ENCODE measurements at places on chromosomes 7 and 10.

- no peak for DNase-seq
Measured at GRCh38 chr7:130938661-130939060, 204.7 kb upstream of the KLF14 start.

DNA sequence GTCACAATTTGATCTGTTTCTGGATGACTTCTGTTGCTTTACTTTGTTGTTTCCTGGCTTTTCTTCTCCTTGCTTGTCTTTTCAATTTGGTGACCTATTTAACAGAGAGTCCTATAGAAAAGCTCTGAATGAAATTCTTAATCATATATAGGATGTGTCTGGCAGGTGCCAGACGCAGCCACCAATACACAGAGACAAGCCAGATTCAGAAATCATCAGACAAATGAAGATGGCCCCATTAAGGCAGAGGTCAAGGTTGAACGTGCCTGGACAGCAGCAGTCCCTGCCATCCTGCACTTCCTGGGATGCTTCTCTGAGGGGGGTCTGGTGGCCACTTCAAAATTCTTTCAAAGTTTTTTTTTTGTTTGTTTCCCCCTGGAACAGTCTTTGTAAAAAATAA lies 846.7 kb upstream of the COBL start:
- no peak for DNase-seq

GRCh38 chr7:92809760-92810573 lies 26.4 kb downstream of the CDK6 start:
- DNase-seq, result peak; percentile 75

GRCh38 chr10:110789604-110790433 lies 81.9 kb upstream of the PDCD4 start:
- no peak for DNase-seq

GRCh38 chr7:128155100-128155740 lies 85.9 kb upstream of the LEP start:
- no peak for DNase-seq

GRCh38 chr10:62092301-62093030 lies 176.2 kb downstream of the RTKN2 start:
- no peak for DNase-seq

DNA sequence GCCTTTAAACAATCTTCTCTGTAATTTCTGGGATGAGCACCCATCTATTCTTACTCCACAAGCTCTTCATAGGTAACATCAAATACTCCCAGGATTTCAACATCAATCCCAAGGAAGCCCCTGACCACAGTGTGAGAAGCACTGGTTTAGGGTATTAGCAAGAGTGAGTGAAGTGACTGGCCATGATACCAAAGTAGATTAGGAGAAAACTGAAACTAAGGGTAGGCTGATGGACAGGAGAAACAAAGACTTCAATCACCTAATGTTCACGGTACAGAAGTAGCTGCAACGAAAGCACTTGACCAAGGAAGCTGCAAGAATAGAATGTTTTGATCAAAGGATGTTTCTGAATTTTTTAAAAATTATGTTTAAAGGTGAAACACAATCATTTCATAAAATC lies 49.8 kb downstream of the LMBR1 start:
- no peak for DNase-seq

- no peak for DNase-seq
Measured at GRCh38 chr7:45689797-45690761, 115.9 kb downstream of the ADCY1 start.

DNA sequence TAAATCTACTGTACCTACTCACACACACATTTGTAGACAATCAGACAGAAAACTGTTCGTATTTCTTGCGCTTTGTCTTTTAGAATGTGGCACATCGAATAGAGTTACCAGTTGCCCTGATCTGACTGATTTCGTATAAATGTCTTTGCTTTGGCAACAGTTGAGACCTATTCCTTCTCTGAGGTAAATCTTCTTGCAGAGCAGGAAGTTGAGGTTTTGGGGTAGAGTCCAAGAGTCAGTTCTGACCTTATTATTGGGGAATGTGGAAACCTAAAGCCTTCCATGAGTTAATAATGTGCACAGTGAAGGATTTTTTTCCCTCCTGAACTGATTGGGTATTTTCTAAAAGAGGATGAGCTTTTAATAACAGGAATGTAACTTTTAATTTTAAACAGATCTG lies 135.3 kb downstream of the KIAA1217 start:
- DNase-seq, result no peak

- DNase-seq, result no peak
Measured at GRCh38 chr7:55180963-55181542, 162.2 kb downstream of the EGFR start.

DNA sequence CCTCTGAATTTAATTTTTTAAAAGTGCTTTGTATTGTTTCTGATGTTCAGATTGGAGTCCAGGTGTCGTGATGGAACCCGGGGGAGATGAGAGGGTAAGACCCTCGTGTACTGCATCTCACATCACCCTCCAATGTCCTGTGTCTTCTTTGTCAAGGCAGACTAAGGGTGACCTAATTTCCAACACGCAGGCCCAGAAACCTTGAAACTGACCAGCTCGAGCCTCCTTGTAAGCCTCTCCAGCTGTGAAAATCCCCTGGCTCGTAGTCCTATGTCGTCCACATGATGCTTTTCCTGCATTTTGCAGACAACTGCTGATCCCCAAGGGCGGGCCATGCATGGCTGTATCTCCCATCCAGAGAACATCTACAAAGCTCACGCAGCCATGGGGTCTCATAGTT lies 220.2 kb downstream of the ARHGAP12 start:
- DNase-seq, result no peak

DNA sequence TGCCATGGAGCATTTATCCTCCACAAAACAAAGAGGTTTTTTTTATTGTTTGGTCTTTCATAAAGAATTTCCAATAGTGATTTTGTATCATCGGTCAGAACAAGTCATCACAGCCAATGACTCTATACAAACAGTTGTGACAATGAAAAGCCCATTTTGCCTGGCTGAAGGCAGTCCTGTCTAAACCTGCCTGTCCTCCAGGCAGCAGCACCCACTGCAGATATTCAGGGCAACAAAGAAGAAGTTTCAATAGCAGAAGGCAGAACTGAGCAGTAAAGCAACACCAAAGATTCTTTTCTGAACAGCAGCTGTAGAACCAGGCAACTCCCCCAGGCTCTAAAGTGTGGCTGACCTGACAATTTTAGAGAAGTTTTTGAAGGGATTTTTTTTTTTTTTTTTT lies 169.4 kb downstream of the FGFR2 start:
- no peak for DNase-seq

DNA sequence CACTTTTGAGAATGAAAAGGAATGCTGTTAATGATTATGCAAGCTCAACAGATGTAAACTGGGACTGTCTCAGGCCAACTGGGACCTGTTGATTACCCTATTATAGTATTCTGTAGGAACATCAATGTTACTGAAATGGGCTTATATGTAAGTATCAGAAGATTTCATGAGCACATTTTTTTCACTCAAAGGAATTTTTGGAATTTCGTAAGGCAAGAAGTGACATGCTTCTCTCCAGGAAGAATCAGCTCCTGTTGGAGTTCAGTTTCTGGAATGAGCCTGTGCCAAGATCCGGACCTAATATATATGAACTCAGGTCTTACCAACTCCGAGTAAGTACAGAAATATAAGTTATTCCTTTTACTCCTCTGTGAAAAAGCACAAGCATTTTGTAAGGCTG lies 19.2 kb downstream of the NIPSNAP2 start:
- DNase-seq, result no peak

- no peak for DNase-seq
Measured at GRCh38 chr10:63462442-63462841, 3.3 kb downstream of the JMJD1C start.

- DNase-seq, result no peak
Measured at GRCh38 chr10:21298701-21299100, 226.8 kb downstream of the SKIDA1 start.

- DNase-seq, result no peak
Measured at GRCh38 chr10:11437391-11438142, 173.9 kb downstream of the USP6NL start.

DNA sequence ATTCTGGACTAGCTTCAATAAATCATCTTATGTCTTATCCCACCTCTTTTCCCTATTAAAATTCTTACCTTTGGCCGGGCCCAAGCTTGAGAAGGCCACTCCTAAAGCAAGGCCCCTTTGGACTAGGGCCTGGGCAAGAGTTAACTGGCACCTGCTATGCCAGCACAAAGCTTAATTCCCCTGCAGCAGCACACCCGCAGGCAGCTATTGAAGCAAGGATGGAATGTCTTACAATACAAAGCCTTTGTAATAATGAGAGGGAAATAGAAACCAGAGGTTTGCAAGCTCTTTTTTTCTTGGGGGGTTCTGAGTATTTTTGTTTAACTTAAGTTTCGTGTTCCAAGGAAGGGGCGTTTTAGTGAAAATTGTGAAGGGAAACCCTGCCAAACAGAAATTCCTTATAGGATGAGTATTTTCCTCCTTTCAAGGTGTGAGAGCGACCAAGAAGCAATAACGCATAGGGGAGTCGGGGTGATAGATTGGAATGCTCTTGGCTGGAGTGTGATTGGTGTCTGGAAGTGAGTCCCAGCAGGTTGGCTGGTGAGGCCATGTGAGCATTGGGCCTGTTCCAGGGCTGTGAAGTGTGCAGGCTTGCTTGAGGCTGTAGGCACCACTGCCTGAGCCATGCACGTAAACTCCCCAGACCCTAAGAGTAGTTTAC lies 148.5 kb downstream of the KIAA1217 start:
- DNase-seq, result no peak

DNA sequence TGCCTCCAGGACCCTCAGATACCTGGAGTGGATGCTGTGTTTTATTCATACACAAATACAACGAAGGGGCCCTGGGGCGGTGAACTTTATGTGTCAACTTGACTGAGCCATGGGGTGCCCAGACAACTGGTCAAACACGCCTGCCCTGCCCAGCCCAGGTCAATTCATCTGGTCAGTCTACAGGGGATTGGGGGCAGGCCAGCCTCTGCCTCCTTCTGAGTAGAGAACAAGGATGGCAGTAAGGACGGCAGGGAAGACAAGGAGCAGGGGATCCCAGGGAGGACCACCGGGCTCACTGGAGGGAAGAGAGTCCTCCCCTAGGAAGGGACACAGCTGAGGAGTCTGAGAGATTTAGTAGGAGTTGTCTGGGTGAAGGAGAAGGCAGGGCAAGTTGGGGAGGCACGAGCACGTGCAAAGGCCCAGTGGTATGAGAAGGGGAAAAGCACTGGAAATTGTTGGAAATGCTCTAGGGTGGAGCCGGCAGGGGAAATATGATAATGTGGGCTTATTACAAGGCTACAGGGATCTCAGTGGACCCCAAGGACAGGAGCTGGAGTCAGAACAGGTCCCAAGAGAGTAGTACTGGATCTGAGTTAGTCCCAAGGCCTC lies 63.4 kb downstream of the MYL10 start:
- DNase-seq, result no peak

DNA sequence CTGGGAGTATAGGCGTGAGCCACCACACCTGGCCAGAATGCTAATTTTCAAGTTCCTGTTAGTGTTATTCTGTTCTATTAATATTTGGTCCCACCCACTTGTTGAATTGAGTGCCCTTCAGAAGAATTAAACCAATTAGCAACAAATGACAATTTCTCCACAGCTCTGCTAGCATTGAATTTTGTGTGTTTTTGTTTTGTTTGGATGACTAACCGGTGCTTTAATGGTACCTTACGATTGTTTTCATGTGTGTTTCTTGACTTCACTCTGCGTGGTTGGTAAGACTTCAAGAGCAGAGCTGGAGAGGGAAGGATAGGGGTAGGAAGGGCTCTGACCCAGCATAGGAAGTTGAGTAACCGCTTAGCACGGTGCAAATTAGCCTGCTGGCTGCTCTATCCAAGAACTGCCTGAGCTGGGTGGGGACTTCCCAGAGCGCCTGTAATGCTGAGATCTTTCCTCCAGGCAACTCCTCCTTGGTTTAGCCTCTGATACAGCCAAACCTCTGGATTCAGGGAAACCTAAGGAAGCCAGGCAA lies 4.6 kb downstream of the ARPC1B start:
- DNase-seq, result no peak

DNA sequence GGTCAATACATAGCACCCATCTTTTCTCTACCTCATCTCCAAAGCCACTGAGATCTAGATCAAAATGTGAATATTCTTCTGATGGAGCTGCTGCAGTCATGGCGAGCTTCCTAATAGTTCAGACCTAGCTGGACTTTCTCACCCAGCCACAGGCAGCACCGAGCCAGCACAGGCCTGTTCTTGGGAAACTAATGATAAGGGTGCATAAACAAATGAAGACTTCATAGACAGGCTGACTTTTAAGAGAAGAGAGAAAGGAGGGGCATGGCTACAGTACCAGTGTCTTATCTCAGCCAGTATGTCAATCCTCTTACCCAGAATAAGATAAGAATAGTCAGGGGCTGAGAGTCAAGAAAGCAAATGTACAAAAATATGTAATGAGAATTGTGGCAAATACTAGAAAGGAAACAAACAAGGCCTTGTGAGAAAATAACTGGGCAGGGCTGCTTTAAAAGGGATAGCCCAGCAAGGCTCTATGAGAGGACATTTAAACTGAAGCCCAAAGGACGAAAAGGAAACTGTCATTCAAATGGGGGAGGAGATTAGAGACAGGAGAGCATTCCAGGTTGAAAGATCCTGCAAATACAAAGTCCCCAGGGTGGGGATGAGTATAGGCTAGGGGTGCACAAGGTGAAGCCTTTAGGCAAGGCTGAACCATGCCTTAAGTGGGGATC lies 21.8 kb upstream of the CDK14 start:
- DNase-seq, result no peak

- no peak for DNase-seq
Measured at GRCh38 chr10:34698979-34699378, 116.1 kb downstream of the PARD3 start.

DNA sequence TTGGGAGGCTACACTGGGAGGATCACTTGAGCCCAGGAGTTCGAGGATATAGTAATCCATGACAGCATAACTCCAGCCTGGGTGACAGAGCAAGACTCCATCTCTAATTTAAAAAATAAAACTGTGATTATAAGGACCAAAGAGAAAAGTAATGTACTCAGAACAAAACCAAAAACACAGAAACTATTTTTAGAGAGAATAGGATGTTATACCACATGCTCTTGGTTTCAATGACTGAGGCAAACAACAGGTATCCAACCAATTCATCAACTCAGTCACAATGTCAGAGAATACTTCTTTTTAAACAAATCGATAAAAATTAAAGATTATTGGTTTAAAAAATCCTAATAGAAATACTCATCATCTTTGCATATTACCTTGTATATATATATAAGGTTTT lies 186.7 kb downstream of the TPK1 start:
- no peak for DNase-seq
